ENCODE measurements at places on chromosomes 2 and 18. TPM values are rescaled to one million over a fixed set of nuclear protein-coding genes. Genes with fewer than 3 reads are reported as not detected.

DNA sequence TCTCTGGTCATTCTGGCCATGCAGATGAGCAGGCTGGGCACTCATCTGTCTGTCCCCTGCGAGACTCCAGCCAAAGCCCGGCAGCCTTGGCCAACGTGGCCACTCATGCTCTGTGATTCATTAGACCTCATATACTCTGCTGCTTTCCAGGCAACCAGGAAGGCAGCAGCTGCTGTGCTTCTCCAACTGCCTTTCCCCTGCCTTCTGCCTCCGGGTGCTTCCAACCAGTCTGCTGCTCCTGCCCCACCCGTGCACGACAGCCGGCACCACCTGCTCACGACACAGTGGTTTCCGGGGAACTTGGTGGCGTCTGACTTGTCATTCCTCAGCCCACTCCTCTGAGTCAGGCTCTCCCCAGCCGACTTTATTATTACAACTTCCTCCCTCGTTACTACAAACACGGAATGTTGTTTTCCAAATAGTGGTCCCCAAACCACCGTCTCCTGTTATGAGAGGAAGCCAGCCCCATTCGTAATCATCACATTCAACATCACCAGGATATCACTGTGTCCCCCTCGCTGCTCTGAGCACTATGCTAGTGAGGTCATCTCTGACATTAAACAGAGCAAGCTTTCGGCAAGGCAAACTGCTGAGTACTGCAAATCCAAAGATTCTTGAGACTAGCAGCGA, 392.4 kb downstream of the ALK start:
- peak; percentile 52 for DNase-seq

DNA sequence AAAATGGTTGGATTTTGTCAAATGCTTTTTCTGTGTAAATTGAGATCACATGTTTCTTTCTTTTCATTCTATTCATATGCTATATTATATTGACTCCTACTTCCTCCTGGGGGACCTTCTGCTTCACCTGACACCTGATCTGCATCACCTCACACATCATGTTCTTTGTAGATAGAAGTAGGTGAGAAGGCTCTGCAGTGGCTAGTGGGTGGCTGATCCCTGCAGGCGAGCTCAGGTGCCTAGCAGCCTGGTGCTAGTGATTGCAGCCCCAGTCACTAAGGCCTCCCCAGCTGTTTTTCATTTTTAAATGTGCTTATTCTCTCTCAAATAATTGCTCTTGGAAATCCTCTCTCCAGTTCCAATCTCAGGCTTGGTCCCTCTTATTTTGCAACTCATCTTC, 33.6 kb downstream of the MC4R start:
- DNase-seq: no peak

The ERBB4 gene
- total RNA-seq: under 0.01 TPM

The FAM237A gene
- total RNA-seq: not detected

The IGFBP5 gene
- total RNA-seq: 140 TPM

The HOXD10 gene
- not detected for total RNA-seq

The FRZB gene
- total RNA-seq: 0.11 TPM
